ENCODE measurements at places on chromosomes 16 and 17.

GRCh38 chr17:73309727-73310596 is 1.8 kb downstream of the CDC42EP4 start:
- no peak for DNase-seq

- no peak for DNase-seq
Measured at GRCh38 chr17:29566473-29567303, at the start of gene ABHD15. ABHD15 (minus strand) TSS chr17:29567037; CDS start chr17:29566966, 71 bp downstream.

DNA sequence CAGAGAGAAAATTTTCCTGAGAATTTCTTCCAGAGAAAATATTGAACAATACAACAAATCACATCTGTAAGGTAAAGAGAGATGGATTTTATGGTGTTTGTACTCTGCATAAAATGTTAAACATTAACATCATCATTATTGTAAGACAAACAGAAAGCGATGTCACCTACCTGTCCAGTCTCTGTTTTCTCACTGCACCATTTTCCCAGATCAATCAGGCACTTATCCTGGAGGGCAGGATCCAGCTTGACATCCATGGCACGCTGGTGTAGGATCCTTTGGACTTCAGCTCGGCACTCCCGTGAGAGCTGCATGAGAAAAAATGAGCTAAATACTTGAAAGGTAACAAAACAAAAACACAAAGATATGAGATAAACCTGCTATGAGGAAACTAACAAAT is 55.9 kb upstream of the CLEC18B start:
- no peak for DNase-seq

DNA sequence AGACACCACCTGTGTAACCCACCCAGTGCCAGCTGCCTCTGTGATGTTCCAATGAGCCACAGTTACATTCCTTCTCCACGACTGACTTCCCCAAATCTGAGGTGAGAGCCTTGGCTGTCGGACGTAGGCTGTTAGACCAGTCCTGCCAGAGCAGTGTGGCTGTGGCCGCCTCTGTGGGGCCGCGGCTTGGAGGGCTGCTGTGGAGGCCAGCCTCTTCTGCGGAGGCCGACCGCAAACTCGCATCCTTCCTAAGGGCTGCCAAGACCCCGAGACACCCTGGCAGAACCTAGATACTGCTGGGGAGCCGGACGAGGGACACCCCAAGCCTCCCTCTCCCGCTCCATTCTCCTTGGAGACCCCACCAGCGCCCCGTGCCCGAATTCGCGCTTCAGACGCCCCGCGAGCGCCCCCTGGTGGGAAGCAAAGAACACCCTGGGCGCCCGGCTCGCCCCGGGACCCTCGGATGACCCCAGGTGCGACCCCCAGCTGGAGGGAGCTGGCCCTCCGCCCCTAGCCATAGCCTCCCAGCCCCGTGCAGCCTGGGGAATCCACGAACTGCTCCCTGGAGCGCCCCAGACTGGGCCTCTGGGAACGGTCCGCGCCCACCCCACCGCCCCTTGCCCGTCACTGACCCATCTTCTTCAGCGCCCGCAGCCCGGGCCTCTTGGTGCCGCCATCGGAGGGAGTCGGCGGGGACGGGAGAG is 547 bp downstream of the PLCD3 start:
- DNase-seq, result no peak

- DNase-seq, result no peak
Measured at GRCh38 chr16:82807311-82807710, 180.5 kb downstream of the CDH13 start.

- no peak for DNase-seq
Measured at GRCh38 chr17:61806081-61806828, 57.1 kb downstream of the BRIP1 start.

- DNase-seq, result no peak
Measured at GRCh38 chr17:66636111-66636510, 198.8 kb upstream of the CACNG5 start.

DNA sequence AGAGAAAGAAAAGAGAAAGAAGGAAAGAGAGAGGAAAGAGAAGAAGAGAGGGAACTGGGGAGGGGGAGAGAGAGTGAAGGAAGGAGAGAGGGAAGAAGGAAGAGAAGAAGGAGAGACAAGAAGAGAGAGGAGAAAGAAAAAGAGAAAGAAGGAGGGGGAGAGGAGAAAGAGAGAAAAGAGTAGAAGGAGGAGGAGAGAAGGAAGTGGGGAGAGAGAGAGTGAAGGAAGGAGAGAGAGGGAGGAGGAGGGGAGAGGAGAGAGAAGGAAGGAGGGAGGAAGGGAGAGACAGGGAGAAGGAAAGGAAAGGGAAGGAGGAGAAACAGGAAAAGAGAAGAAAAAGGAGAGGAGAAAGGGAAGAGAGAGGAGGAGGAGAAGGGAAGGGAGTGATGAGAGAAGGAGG is 208.5 kb downstream of the MAF start:
- no peak for DNase-seq

GRCh38 chr16:67926181-67926750 is 5.4 kb downstream of the CTRL start:
- no peak for DNase-seq

GRCh38 chr16:49849754-49850108 is 6.2 kb downstream of the ZNF423 start:
- no peak for DNase-seq

- no peak for DNase-seq
Measured at GRCh38 chr16:88297178-88297720, 85.5 kb upstream of the ZNF469 start.

GRCh38 chr17:30401097-30401496 is 22.4 kb downstream of the CPD start:
- no peak for DNase-seq

GRCh38 chr16:68179196-68179795 is 56.6 kb downstream of the ESRP2 start:
- no peak for DNase-seq

DNA sequence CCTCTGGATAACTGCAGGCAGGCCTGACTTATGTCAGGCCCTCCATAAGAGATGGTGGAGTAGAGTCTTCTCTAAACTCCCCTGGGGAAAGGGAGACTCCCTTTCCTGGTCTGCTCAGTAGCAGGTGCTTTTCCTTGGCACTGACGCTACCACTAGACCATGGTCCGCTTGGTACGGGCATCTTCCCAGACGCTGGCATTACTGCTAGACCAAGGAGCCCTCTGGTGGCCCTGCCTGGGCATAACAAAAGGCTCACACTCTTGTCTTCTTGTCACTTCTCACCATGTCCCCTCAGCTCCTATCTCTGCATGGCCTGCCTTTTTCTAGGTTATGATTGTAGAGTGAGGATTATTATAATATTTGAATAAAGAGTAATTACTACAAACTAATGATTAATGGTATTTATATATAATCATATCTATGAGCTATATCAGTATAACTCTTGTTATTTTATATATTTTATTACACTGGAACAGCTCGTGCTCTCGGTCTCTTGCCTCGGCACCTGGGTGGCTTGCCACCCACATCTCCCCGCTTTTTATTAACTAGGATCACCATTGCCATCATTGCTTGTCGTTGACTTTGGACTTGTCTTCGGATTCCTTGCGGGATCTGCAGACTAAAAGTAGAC is 59.8 kb upstream of the ARL4D start:
- peak; percentile 53 for DNase-seq

DNA sequence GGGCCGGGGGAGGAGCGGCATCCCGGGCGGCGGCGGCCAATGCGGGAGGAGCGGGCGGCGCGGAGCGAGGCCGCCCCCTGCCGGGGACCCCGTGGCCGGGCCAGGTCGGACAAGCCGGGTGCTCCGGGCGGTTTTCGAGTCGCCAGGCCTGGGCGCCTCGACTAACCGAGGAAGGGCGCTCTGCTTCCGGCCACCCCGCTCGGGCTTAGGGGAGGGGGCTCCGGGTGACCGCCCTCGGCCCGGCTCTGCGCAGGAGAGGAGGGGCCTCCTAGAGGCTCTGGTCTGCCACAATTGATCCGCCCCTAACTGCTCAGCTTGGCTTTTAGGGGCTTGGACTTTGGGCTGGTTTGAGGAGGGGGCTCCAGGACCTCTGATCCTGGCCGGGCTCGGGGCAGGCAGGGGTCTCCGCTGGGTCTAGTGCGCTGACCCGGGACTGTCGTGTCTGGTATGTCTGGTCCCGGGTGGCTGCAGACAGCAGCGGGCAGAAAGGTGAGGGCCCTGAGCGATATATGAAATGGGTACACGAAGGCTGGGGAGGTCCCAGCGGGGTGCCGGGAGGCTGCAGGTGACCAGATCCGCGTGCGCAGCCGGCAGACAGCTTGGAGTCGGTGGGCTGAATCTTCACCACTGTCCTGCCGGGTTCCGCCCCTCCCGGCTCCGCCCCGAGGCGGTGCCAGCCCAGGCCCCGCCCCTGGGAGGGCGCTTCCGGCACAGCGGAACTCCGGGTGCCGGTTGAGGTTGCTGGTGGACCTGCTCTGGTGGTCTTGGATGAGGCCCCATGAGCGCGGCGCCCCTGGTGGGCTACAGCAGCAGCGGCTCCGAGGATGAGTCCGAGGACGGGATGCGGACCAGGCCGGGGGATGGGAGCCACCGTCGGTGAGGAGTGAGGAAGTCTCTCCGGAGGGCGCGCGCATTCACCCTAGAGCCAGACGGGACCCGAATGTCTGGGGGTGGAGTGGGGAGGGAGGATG is at the start of gene USB1:
Gene USB1, plus strand, starts transcription at position 702 of the 971 bp plus-strand sequence. Its CDS starts 77 bp downstream, at position 779.
- peak; percentile 63 for DNase-seq

DNA sequence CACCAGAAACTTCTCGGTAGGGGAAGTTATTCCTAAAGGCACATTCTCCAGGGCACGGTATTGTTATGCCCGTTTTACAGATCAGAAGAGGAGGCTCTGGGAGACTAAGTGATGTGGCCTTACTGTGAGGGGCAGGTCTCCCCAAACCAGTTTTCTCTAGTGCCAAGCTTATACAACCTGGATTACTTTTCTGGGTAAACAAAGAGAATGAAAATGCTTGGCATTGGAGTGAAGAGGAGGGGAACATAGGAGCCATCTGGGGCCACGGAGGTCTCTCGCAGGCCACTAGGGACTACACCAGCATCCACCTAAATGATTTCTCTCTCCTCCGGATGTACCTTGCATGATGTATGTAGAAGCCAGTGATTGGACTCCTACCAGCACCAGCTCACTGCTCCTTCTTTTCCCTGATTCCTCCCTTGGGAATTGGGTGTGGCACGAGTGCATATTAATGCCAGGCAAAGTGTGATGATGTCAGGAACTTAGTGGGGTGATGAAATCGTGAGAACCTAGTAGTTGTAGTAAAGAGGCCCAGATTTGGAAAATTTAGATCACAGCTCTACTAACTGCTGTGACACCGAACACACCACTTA is 674 bp downstream of the TOM1L1 start:
- no peak for DNase-seq

- DNase-seq, result no peak
Measured at GRCh38 chr16:49730772-49731171, 125.1 kb downstream of the ZNF423 start.

Data from stimulated activated CD8-positive, alpha-beta memory T cell treated with anti-CD3 and anti-CD28 coated beads, Interleukin-15, amount 100 ng/mL, for 1 hour (primary cell).